ENCODE measurements at places on chromosomes 16 and 17.
A peak's percentile ranks its signal among the peaks of the same experiment; 100 is the strongest.

DNA sequence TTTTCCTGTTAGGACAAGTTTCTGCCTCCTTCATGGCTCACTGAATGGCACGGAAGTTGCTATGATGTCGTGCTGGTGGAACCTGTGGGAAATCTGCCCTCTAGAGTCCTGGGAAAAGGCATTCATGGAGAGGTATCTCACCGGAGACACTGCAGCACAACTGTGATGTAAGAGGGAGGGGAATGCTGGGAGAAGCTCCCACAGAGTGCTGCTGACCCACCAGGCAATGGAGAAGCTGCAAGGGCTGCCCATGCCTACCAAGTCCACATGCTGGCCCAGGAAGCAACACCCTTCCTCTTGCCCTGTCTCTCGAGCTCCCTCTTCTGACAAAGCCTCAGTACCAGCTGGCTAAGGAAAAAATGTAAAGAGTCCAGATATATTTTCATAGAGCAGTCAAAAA, 45.2 kb upstream of the SLC5A11 start:
- DNase-seq = no peak

DNA sequence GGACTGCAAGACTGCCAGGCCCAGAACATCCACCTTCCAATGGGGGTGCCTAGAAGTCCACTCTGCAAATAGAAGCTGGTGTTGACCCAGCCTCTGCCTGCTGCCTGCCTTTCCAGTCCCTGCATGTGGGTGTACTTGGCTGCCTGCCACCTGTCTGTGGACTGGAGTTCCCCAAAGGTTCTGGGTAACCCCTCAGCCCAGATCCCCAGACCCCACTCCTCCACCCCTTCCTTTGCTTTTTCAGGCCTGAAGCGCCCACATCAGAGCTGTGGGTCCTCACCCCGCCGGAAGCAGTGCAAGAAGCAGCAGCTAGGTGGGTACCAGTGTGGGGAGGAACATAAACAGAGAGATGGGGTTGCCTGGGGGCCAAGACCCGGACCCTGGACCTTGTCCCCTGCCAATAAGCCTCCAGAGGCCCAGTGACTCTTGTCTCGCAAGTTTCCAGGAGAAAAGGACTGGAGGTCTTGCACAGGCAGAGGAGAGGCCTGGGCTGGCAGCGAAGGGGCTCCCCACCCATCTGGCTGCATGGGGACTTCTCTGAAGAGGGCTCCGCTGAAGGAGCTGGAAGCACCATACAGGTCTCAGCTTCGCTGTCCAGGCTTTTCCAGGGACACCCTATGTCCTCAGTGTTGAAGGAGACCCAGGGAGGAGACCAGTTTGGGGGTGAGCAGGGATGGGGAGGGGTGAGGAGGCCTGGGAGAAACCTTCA, 34.3 kb downstream of the NLRC5 start:
- DNase-seq = no peak

DNA sequence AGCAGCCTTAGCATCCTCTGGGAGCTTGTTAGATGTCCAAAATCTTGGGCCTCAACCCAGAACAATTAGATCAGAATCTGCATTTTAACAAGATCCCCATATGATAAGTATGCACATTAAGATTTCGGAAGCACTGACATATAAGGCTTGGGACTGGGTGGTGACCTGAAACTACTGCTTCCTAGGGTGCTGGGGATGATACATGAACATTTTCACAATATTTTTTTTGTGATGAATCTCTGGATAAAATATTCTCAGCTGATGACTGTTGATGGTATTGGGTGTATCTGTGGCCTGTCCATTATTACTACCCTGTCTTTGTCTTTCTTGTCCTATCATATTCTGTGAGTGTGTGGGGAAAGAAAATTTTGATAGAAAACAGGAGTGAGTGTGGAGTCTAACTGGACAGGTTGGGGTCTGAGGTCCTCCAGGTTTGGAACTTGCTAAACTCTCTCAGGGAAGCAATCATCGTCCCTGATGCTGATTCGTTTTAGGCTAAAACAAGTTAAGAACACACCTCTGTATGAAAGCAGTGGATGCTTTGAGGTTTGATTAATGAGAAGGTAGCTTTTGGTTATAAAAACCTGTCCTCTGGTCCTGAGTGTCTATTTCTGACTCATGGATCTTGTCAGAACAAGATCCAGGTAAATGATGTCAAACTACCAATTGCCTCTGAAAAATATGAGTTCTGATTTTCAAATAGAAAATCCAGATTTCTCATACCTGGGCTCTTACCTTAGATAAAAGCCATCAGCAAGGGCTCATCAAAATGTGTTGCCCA, 23.2 kb downstream of the KRT23 start:
- no peak for DNase-seq

GRCh38 chr16:4369007-4369733, 2.5 kb upstream of the VASN start:
- no peak for DNase-seq

DNA sequence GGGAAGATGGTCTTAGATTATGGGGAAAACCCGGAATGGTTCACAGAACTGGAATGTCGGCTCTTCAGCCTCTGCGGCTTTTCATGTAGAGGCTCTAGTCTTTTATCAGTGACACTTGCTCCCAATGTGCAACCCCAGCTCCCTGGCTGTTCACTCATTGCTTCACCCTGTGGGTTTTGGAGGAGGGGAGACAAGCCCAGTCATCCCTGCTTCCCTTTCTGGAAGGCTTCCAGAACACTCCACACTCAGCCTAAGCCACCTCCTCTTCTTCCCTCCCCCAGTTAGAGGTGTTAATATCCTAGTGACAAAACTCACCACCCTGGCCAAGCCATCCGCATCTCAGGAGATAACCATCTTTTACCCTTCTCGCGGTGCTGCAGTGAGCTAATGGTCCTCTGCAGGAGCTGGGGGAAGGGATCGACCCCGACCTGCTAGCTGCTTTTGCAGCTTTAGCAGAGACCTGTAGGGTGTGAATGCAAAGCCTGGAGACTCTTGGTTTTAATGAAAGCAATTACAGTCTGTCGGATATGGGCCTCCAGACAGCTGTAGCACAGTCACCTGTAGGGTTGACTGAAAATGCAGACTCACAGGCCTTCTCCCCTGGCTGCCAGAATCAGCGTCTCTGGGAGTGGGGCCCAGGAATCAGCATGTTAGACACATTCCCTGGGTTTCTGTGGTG, 24.3 kb upstream of the LASP1NB start:
- DNase-seq = no peak

GRCh38 chr16:17372386-17372785, 98.4 kb downstream of the XYLT1 start:
- DNase-seq = no peak

- DNase-seq = no peak
Observed at GRCh38 chr17:57976594-57976993, 11.5 kb downstream of the VEZF1 start.

DNA sequence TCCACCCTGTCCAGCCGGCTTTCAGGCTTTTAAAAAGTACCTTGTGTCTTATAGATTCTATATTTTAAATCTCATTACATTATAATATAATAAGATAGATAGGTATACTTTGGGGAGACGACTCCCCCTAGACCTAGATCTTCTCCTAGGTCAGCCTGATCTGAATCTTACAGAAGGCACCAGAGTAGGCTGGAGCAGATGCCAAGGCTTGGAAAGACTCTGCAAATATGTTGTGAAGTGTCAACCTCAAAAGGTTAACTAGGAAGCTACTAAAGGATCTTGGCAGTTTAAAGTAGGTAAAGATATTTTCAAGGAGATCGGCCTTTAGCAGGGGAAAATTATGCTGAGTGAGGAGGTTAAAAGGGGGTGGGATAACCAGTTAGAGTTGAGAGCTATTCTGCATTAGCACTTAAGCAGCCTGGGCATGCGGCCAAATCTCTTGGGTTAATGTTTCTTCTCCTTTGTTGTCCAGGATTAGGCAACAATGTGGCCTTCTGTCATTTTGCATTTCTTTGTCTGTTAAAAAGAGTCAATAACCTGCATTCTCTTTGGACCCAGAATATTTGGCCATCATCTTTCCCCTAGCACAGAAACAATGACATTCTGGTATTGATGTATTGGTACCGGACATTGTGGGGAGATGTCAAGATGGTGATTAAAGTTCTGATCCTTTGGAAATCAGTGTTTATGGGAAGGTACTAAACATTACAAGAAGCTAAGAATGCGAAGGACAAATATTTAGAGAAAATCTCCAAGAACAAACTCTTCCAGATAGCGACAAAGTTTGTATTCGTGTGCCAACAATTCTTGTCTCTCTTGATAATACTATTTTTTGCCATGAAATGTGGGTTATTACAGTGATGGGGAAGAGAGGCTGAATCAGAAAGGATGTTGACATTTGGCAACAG, 51.2 kb upstream of the DHX40 start:
- DNase-seq = peak; percentile 86

DNA sequence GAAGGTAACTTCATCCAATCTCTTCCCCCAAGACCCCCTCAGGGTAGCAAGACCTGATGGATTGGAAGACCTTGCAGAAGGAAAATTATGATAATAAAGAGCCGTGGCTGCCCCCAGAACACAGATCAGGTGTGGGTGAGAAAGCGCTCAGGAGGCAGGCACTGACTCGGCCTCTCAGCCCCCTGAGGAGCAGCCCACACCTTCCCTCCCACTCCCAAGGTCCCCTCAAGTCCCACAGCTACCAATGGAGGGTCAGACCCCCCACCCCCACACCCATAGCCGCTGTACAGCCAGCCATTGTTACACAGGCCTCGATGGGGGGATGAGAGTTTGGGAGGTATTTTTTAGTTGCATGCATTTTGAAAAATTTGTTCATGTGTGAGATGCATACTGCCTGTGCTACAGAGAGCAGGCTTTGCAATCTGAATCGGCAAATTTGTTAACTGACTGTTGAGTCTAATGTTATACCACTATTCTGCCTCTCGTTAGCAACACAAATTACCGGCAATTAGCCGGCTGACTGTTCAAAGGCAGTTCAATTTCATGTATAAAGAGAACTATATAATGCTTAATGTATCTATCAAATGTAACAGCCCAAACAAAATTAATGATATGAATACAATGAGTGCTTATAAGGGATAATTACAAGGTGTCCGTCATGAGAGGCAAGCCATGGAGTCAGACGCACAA, 211.7 kb downstream of the C16orf78 start:
- peak; percentile 84 for DNase-seq

GRCh38 chr17:62745806-62746205, 62.3 kb downstream of the MARCHF10 start:
- DNase-seq = no peak

DNA sequence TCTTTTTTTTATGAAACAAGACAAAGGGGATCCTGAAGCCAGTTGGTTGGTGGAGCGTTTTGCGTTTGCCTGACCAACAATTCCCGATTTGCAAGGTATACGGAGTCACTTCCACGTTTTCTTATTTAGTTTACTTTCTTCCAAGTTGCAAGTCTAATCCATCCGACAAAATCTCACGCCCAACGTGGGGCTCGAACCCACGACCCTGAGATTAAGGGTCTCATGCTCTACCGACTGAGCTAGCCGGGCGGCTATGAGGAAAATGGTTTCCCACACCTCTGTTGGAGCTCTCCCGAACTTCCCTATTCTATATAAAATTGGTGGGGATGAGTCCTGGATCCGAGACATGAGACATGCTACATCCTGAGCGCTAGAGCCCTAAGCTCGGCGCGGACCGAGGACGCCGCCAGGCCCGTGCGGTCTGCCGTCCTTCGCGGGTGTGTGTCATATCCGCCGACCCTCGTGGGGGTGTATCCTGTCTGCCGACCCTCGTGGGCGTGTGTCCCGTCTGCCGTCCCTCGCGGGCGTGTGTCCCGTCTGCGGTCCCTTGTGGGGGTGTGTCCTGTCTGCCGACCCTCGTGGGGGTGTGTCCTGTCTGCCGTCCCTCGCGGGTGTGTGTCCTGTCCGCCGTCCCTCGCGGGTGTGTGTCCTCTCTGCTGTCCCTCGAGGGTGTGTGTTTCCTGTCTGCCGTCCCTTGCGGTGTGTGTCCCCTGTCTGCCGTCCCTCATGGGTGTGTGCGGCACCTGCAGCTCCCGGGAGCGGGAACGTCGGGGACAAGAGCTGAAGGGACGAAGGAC, 22.6 kb downstream of the ZNF213 start:
- DNase-seq = peak; percentile 24

DNA sequence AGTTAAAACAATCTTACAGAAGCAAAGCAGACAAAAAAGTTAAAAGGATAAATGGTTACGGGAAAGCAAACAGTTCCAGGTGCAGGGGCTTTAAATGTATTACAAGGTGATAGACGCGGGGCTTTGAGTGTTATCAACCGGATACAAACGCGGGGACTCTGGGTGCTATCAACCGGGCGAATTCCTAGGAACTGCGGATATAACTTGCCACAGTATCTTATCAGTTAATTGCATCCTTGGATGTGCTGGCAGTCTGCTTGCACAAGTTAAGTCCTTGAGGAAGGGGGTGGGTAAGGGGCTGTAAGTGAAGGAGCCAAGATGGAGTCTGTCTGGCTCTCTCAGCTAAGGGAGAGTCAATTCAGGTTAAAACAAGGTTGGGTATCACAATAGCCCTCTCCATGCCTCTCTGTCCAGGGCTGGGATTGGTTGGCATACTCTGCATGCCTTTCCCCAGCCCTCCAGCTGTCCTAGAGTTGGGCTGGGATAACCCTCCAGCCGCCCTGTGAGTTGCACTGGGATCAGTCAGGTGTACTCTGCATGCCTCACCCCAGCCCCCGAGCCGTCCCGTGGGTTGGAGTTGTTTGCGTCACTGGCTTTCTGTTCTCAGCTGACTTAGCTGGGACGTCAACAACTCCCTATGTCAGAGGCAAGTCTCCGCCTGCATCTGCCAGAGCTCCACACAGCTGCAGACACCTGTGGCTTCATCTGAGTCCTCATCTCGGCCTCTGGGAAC, 40.9 kb downstream of the TMEM235 start:
- no peak for DNase-seq

DNA sequence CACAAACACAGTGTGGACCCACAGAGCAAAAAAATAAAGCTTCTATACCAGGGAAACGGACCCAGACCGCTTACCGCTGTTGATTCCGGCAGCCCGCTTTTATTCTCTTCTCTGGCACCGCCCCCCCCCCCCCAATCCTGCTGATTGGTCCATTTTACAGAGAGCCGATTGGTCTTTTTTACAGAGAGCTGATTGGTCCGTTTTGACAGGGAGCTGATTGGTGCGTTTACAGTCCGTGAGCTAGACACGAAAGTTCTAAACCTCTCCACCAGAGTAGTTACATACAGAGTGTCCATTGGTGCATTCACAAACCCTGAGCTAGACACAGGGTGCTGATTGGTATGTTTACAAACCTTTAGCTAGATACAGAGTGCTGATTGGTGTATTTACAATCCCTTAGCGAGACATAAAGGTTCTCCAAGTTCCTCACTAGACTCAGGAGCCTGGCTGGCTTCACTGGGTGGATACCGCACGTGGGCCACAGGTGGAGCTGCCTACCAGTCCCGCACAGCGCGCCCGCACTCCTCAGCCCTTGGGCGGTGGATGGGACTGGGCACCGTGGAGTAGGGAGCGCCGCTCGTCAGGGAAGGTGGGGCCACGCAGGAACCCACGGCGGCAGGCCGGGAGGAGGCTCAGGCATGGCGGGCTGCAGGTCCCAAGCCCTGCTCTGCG, 92.4 kb downstream of the HAPSTR1 start:
- no peak for DNase-seq

- no peak for DNase-seq
Observed at GRCh38 chr16:80084614-80085013, 456.2 kb upstream of the DYNLRB2 start.
